ENCODE measurements at places on chromosomes 3 and 15.

GRCh38 chr15:66474963-66475362 is 22.6 kb downstream of the SNAPC5 start:
- DNase-seq, result no peak

- no peak for DNase-seq
These were observed 190.8 kb downstream of the ADAMTSL3 start for GRCh38 chr15:83844742-83845141.

DNA sequence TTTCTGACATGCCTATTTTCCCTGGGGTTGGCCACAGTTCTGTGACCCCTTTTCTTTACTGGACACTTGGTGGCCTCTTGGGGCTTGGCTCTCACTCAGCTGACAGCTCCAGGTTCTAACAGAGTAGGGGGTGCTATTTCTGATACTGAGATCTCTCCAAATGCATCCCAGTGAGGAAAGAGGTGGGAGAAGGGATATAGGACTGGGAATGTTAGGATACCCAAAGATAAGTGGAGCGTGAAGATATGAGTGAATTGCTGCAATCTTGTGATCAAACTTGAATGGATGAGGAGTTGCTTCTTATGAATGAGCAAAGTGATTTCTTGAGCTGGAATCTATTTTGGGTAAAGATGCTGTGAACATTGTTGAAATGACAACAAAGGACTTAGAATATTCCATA is 74.6 kb downstream of the ATP2B2 start:
- no peak for DNase-seq

DNA sequence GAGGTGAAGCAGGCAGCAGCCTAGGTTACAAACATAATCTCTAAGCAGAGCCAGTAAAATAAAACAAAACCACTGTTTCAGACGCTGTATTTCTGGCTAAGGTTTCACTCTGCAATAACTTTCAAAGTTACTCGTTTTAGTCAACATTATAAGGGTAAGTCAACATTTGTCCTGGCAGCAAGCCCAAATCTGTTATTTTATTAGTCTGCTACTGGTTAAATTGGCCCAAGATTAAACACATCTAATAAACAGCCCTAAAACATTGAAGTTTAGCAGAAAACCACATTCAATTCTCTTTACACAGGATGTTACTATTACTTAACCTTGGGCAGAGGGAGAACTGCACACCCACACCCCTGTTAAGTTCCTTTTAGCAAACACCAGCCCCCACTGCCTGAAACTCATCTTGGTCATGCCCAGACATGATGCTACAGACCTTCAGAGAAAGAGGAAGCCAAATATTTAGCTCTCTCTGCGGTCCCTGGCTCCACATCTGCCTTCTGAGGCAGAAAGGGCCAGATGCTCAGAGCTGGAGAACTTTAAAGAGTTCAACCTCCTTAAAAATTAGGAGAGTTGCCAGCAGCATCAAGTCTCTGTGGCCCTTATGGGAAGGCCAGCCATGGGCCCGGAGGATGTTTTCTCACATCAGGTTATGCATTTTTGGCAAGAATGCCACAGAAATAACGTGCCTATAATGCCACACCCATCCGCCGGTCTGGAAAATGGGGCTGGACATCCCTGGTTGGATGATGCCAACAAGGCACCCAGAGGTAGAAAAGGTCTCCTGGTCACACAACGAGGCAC is 17.9 kb downstream of the ARHGEF3 start:
- DNase-seq, result peak; percentile 61

DNA sequence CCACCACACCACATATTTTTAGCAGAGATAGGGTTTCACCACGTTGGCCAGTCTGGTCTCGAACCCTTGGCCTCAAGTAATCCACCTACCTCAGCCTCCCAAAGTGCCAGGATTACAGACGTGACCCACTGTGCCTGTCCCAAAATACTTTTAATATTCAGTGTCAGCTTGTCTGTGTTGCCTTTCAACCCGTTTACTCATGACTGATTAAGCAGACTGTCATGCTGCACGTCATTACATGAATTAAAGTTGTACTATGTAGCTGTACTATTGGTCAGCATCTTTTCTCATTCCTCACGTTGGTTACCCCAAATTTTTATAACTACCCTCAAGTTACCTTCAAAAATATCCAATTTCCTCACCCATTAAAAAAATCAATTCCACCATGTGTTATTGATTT is 48.7 kb upstream of the GADL1 start:
- DNase-seq, result no peak

DNA sequence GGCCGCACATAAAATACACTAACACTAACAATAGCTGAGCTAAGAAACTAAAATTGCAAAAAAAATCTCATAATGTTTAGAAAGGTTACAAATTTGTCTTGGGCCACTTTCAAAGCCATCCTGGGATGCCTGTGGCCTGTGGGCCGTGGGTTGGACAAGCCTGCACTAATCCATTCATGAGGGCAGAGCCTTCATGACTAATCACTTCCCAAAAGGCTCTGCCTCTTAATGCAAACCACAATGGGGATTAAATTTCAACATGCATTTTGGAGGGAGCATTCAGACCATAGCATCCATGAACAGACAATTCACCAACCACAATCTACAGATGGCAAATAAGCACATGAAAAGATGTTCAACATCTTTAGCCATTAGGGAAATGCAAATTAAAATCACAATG is 128.2 kb downstream of the SUCLG2 start:
- no peak for DNase-seq

GRCh38 chr15:80326270-80326669 is 74.3 kb upstream of the CTXND1 start:
- no peak for DNase-seq

DNA sequence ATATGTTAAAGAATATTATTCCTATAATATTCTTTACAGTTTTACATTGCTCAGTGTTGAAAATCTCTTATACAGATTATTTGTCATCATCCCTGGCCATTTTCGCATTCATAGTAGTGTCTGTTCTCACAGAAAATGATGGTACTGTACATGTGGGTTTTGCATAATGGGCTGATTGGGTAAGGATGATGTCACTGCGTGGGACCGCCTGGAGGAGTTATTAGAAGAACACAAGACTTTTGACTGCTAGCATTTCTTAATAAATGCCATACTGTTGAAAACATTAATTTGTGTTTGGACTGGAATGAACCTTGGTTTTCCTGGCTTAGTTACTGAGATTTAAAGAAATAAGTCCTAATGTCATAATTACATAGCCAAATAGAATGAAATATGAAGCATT is 20.3 kb downstream of the LRCH3 start:
- DNase-seq, result no peak

DNA sequence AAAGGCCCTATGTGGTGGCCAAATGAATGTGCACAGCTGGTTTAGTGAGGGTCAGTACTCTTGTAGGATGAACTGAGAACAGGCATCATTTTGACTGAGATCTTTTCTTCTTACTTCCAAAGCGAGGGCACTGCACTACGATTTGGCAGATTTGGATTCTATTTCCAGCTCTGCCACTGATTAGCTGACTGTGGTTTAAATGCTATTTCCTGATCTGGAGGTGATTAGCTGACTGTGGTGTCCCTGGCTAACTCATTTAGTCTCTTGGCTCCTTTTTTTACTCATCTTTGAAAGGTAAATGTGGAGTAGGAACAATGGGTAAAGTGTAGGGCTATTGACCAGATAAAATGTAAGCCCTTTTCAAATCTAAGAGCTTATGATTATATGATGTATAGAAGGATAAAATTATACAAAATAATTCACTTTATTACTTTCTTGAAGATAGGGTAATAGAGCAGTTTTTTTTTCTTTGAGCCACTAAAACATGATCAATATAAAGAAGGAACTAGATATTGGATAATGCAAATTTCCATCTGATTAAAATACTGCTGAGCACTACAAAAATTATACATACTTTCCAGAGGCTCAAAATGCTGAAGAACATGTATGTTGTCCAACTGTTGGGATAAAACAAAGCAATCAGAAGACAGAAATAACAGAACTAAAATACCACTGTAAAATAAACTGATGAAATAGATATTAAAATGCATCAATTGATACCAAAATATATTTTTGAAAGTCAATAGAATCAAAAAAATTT is 39.7 kb upstream of the PLOD2 start:
- DNase-seq, result no peak

Data from T-helper 22 cell (primary cell).